Bronchus fibroblast of lung (primary cell): ENCODE measurements at places on chromosomes 6 and 20. TPM values are rescaled to one million over a fixed set of nuclear protein-coding genes. Genes with fewer than 3 reads are reported as not detected.

Gene TFAP2D
- total RNA-seq = not detected in 2 replicates

Gene CD93
- not detected in 2 replicates for total RNA-seq

Gene LY6G6D
- not detected in 2 replicates for total RNA-seq

Gene GRM1
- total RNA-seq = not detected in 2 replicates

Gene SLC22A3
- total RNA-seq = 0.15 TPM in 1 of 2 replicates, not detected in the other

Gene HTR1B
- total RNA-seq = 2.2 and 3.5 TPM in 2 replicates

Gene EPB41L2
- total RNA-seq = 32.9 and 38.2 TPM in 2 replicates

Gene TRIM40
- total RNA-seq = not detected in 2 replicates

Gene WFDC10B
- total RNA-seq = not detected in 2 replicates

Gene CLPSL1
- total RNA-seq = not detected in 2 replicates

Gene PNPLA1
- total RNA-seq = not detected in 2 replicates

Gene ABHD16B
- total RNA-seq = not detected in 2 replicates

Gene ENPP5
- 0.30 and 1.0 TPM in 2 replicates for total RNA-seq

Gene NR2E1
- not detected in 2 replicates for total RNA-seq

Gene TP53INP2
- total RNA-seq = 5.8 and 7.6 TPM in 2 replicates

Gene MOXD1
- total RNA-seq = 13.8 and 14.6 TPM in 2 replicates

Gene VSTM2L
- total RNA-seq = 1.5 and 3.0 TPM in 2 replicates

Gene DUSP15
- total RNA-seq = 0.30 TPM in 1 of 2 replicates, not detected in the other

Gene PNLDC1
- not detected in 2 replicates for total RNA-seq

Gene TFAP2A
- not detected in 2 replicates for total RNA-seq

Gene TREM2
- not detected in 2 replicates for total RNA-seq

Gene THBD
- 1.5 and 1.6 TPM in 2 replicates for total RNA-seq

Gene TXLNB
- 0.15 and 0.17 TPM in 2 replicates for total RNA-seq

Gene SEMG1
- not detected in 2 replicates for total RNA-seq

Gene TRIM31
- total RNA-seq = not detected in 2 replicates

Gene DEF6
- total RNA-seq = 3.0 and 4.0 TPM in 2 replicates

Gene EYS
- total RNA-seq = under 0.01 TPM in 1 of 2 replicates, not detected in the other

Gene RAB44
- under 0.01 TPM in 1 of 2 replicates, not detected in the other for total RNA-seq

Gene SPEF1
- 0.15 and 0.17 TPM in 2 replicates for total RNA-seq

Gene CCN6
- total RNA-seq = under 0.01 TPM in 1 of 2 replicates, not detected in the other

Gene PRSS35
- total RNA-seq = 2.7 and 3.0 TPM in 2 replicates

Gene GCNT2
- 0.15 and 0.17 TPM in 2 replicates for total RNA-seq

Gene SLC17A2
- total RNA-seq = not detected in 2 replicates

Gene AVP
- not detected in 2 replicates for total RNA-seq

Gene USP49
- 0.59 and 0.84 TPM in 2 replicates for total RNA-seq

Gene MAFB
- 0.74 and 1.0 TPM in 2 replicates for total RNA-seq

Gene CGA
- total RNA-seq = not detected in 2 replicates

Gene SLC52A3
- not detected in 2 replicates for total RNA-seq

Gene PAK5
- total RNA-seq = under 0.01 TPM in 1 of 2 replicates, not detected in the other

Gene SMOC2
- total RNA-seq = not detected in 2 replicates

Gene ATP5F1E
- total RNA-seq = 16.2 and 16.8 TPM in 2 replicates

Gene ACSS2
- total RNA-seq = 108 and 116 TPM in 2 replicates

Gene GNMT
- total RNA-seq = not detected in 2 replicates
